Stimulated activated CD4-positive, alpha-beta T cell treated with anti-CD3 and anti-CD28 coated beads, Interleukin-4, amount 100 ng/mL, for 48 hours (primary cell): ENCODE measurements at places on chromosomes 4 and X.

DNA sequence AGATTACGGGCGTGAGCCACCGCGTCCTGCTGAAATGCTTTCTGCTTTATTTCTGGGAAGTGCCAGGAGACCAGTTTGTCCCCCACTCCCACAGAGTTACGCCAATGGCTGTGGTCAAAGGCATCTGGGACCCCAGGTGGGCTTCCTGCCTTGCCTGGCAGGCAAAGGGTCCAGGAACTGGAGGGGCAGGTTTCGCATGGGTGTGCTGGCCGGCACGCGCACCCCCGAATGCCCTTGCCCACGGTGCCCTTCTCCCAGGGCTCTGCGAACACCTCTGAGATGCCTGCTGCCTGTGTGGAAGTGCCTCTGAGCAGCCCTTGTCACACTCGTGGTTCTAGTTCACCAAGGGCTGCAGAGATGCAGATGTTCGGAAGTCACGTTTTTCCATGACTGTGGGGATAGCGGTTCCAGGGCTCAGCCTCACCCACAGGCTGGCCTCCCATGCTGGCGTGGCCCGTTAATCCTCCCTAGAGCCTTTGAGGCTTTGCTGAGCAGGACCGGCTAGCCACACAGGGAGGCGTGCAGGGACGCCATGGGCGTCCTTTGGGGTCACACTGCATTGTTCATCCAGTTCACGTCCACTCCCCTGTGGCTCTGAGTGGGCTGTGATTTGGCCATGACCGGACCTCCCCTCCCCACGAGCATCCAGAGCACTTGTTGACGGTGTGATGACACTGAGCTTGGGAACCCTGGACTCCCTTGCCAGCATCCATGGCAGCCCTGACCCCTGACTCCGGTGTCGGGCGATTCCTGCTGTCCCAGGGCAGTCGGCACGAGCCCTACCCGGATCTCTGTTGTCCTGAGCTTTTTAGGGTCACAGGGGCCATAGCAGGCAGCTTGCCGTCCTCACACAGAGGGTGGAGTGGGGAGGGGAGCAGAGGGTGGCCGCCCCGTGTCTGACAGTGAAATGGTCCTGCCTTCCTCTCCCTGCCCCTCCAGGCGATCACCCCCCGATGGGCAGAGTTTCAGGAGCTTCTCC lies 12.7 kb upstream of the ADD1 start:
- no peak for DNase-seq

- DNase-seq = no peak
Observed at GRCh38 chr4:146222313-146222712, 8.0 kb downstream of the REELD1 start.

DNA sequence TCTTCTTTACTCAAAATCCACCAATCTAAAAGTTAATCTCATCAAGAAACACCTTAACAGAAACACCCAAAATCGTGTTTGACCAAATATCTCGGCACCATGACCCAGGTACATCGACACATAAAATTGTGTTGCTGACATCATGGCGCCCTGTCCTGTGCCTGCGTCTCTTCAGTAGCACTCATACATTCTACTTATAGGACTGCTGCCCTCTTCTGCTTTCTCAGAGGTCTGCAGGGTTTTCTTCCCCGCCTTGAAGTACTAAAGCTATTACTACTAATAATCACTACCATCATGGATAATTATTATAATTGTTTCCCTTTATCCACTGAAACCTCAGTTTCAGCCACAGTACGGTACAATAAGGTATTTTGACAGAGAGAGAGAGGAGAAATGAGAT lies 1403.1 kb upstream of the TENM3 start:
- no peak for DNase-seq

DNA sequence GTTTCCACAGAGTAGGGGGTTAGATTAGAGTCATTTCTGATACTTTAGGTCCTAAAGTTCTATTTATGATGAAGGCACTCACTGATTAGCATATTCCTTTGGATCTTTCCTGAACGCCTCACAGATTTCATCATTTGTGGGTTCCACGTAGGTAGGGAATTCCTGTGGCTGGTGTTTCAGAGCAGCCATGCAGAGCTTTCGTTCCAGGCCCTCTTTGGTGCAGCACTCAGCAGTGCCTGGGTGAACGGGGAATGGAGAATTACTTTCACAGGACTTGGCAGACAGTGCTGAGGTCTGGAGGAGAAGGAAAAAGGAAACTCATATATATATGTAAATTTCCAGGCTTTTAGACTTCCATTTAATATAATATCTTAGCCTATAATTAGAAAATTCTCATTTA lies 18.5 kb downstream of the GC start:
- no peak for DNase-seq

- no peak for DNase-seq
Observed at GRCh38 chrX:148611993-148612392, 111.6 kb downstream of the AFF2 start.

DNA sequence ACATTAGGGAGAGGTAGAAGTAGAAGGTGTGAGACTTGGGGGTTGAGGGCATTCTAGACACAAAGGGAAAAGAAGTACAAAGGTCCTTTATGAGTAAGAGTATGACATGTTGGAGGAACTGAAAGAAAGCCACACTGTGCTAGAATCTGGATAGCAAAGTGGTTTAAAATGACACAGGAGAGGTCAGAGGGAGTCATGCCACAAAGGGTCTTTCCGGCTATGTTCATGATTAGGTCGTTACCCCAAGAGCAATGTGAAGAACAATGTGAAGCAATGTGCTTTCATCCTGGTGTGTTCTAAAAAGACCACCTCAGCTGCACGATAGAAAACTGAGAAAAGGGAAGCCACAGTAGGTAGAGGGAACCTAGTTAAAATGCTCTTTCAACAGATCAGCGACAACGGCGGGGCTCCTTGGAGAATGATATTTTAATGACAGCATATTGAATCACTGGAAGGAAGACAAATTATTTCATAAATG lies 29.2 kb downstream of the SMIM14 start:
- DNase-seq = no peak

- DNase-seq = no peak
Observed at GRCh38 chr4:40193016-40193571, 3.7 kb upstream of the RHOH start.

GRCh38 chrX:33324099-33324498 lies 112.8 kb upstream of the DMD start:
- DNase-seq = no peak

DNA sequence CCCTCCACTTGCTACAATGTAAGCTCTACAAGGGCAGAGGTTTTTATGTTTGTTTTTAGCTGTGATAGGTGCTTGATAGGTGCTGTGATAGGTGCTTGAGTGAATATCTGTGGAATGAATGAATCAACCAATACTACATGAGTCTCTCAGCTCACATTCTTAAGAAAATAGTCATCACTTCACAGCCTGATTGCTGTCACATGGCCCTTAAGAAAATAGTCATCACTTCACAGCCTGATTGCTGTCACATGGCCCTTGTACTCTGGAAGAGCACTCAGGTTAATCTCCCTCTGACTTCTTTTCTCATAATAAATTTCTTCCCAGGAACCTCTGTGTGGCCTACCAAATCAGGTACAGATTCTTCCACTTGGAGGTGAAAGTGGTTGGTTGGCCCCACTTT lies 335.2 kb downstream of the TENM3 start:
- no peak for DNase-seq

- no peak for DNase-seq
Observed at GRCh38 chr4:81743731-81744435, 272.2 kb upstream of the RASGEF1B start.

DNA sequence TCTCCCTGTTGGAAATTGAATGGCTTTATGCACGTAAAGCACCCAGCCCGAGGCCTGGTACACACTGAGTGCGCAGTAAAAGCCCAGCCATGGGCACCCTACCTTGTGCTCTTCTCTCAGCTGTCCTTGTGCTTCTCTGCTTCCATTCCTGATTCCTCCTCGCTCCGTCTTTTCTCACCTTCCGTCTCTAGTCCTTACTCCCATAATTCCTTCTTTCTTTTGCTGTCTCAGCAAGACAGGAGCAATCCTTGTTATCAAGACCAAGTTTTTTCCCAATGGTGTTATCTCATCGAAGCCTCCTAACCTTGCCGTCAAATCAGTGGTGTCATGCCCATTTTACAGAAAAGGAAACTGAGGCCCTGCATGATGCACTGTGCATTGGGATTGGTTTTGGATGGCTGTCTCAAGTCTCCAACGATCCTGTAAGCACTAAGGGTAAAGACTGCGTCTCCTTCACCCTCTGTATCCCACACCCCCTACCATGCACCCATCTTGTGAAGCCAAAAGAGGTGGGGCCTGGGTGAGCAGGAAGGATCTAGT lies 30.1 kb downstream of the CYTL1 start:
- no peak for DNase-seq

DNA sequence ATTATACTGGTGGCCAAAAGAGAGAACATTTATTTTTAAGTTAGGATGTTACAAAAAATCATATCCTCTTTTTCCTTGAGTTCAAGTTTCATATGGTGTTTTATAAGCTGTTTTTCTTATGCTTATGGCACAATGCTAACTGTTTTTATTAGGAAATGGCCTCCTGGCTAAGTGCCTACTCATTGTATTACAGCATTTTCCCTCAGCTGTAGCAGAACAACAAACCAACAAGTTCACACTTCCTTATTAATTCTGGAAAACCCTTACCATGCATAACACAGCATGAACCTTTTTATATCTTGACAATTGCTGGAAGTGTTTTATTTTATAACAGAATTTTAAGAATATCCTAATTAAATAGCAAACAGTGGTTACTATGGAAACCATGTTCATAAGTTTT lies 165.8 kb downstream of the GASK1B start:
- no peak for DNase-seq

- DNase-seq = no peak
Observed at GRCh38 chr4:184548648-184549341, 74.4 kb upstream of the IRF2 start.

DNA sequence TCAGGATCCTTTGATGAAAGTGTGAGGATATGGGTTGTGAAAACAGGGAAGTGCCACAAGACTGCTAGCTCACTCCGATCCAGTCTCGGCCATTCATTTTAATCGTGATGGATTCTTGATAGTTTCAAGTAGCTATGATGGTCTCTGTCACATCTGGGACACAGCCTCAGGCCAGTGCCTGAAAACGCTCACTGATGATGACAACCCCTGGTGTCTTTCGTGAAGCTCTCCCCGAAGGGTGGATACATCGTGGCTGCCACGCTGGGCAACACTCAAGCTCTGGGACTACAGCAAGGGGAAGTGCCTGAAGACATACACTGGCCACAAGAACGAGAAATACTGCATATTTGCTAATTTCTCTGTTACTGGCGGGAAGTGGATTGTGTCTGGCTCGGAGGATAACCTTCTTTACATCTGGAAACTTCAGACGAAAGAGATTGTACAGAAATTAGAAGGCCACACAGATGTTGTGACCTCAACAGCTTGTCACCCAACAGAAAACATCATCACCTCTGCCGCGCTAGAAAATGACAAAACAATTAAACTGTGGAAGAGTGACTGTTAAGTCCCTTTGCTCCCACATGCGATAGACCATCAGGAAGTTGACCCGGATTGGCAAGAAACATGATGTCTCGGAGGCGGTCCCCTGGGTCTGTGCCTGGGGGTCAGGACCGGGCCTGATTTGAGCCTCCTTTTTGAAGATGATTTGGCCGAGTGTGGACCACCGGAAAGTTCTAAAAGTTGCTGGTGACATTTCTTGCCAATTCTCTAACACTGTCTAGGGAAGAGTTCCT lies 22.2 kb downstream of the LIAS start:
- no peak for DNase-seq

- DNase-seq = no peak
Observed at GRCh38 chr4:159369256-159369655, 266.4 kb downstream of the RAPGEF2 start.

DNA sequence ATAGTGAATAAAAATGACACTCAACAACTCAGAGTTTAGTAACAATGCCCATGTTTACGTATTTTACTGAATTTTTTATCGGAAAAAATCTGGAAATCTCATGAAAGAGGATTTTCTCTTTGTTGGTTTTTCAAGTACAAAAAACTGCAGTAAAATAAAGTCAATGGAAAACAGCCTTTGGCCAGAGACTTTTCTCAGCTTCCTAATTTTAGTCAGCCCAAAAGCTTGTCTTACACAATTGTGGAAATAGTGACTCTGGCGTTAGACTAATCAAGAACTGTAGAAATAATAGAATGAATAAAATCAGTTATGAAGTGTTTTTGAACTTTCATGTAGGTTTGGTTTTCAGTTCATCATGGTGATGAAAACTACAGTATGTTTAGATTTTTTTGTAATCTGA lies 234.7 kb downstream of the DKK2 start:
- no peak for DNase-seq

DNA sequence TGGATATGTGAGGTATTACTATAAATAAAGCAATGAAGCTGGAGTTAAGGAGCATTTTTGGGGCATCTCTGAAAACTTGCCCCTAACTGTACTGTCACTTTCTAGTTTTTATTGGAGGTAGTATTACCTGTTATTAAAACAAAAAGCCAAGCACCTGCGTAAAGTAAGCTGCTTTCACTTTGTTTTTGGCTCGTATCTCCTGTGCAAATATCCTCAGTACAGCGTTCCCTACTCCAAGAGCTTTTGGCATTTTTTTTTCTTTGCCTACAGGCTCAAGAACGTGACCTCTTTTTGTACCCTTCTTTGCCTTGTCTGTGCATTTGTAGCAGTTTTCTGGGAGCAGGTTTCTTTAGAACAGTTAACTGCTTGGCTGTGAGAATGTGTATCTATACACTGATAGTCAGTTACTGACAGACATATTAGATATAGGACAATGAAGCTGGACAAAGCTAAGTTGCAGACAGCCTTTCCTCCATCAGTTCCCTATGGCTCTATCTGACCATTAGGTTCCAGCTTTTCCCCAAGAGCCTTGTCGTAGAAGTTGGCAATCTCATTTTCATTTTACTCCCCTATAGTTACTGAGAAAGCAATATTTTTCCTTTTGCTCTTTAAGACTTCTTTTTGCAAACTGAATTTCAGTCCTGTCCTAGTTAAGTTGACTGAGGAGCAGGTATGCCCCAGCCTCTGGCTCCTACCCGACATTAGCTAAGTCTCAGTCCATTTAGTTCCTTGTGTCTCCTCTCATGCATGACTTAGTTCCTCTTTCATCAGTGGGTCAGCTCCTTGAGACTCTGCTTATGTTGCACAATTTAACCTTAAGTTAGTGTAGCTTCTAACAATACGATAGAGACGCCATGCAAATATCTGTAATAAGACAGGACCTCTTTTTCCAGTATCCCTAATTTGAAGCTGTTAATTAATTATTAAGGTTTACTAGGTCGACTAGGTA lies 71.5 kb upstream of the HPRT1 start:
- no peak for DNase-seq

DNA sequence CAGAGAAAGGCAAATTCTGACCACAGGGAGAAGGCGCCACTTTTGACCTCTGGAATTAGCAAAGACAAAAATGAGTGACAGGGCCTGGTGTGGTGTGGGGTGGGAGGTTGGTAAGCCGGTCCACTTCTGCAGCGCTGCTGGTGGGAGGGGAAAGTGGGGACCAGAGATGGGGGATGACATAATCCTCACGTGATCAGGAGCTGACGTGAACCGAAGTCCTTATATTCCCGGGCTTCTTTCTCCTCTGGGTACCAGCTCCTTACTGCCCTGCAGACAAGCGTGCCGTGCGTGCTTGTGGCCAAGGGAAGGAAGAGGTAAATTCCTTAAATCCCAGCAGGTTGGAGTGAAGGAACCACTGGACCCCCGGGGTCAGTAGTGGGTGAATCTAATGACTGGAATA lies at the start of gene TCEAL7:
Gene TCEAL7, plus strand, starts transcription at position 249 of the 400 bp plus-strand sequence. CDS start 1,165 bp downstream, outside the sequence.
- DNase-seq = no peak

GRCh38 chr4:112147697-112148096 lies 2.4 kb downstream of the FAM241A start:
- no peak for DNase-seq
